Chondrocyte (in vitro differentiated cells): ENCODE measurements at places on chromosomes 3 and 15. TPM values are rescaled to one million over a fixed set of nuclear protein-coding genes. Genes with fewer than 3 reads are reported as not detected.
A peak's percentile ranks its signal among the peaks of the same experiment; 100 is the strongest.

Gene AMIGO3
- 0.27 to 0.35 TPM in 2 of 3 replicates, not detected in the other for total RNA-seq

Gene LSAMP
- total RNA-seq: 1.1 to 1.8 TPM (median 1.4 TPM) in 3 replicates

Gene FBXW12
- not detected in 3 replicates for total RNA-seq

Gene CAMK2N2
- total RNA-seq: 3.2 to 5.3 TPM (median 3.9 TPM) in 3 replicates

Gene ACOX2
- 0.56 to 1.9 TPM (median 0.57 TPM) in 3 replicates for total RNA-seq

- no peak overlapping the region for H3K4me3 ChIP-seq
- H3K27ac ChIP-seq: no peak overlapping the region
- DNase-seq: no peak
- no peaks in the 10 kb centered on the region for H3K36me3 ChIP-seq
- peaks cover 45% of the 10 kb centered on the region for H3K27me3 ChIP-seq
- H3K4me1 ChIP-seq: peaks cover 7% of the 10 kb centered on the region
Observed at GRCh38 chr15:69529961-69530633, 77.5 kb downstream of the RPLP1 start.

- no peaks in the 10 kb centered on the region for H3K4me1 ChIP-seq
- H3K4me3 ChIP-seq: no peak overlapping the region
- no peak overlapping the region for H3K27ac ChIP-seq
- peaks cover 3% of the 10 kb centered on the region for H3K36me3 ChIP-seq
Observed at GRCh38 chr3:123282461-123282860, 80.7 kb downstream of the SEC22A start.

- DNase-seq: no peak
- peaks cover 35% of the 10 kb centered on the region for H3K4me1 ChIP-seq
- H3K4me3 ChIP-seq: no peak overlapping the region
- peaks cover 13% of the 10 kb centered on the region for H3K36me3 ChIP-seq
- H3K27ac ChIP-seq: no peak overlapping the region
Observed at GRCh38 chr3:63900459-63900858, 11.7 kb downstream of the SCAANT1 start.

DNA sequence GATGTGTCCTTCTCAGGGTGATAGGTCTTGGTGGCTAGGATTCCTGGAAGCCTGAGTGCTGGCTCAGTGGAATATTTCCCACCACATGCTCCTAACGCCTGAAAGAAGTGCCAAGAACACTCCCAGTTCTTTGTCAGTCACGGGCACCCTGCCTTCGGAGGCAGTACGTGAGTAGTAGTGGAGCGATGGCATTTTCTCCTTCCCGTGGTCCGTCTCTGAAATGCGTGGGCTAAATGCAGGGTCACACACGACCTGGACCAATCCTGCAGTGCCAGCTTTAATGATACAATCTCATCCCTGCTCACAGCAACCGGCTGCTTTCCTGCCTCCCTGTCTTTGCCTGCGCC is 14.5 kb downstream of the H1-8 start:
- H3K36me3 ChIP-seq: peaks cover 32% of the 10 kb centered on the region
- peak overlapping the region; percentile 86 for H3K27ac ChIP-seq
- no peak for DNase-seq
- H3K4me3 ChIP-seq: peak overlapping the region; percentile 31
- H3K4me1 ChIP-seq: peaks cover 94% of the 10 kb centered on the region
- no peaks in the 10 kb centered on the region for H3K27me3 ChIP-seq

- DNase-seq: no peak
- no peaks in the 10 kb centered on the region for H3K4me1 ChIP-seq
- no peaks in the 10 kb centered on the region for H3K27me3 ChIP-seq
Observed at GRCh38 chr15:46126581-46126980, 491.8 kb downstream of the SQOR start.
